ENCODE measurements at places on chromosomes 2 and 18.

GRCh38 chr18:3062798-3063680 is 50.1 kb upstream of the LPIN2 start:
- DNase-seq = peak; percentile 35

- DNase-seq = no peak
Observed at GRCh38 chr18:57210107-57210715, 63.3 kb downstream of the BOD1L2 start.

DNA sequence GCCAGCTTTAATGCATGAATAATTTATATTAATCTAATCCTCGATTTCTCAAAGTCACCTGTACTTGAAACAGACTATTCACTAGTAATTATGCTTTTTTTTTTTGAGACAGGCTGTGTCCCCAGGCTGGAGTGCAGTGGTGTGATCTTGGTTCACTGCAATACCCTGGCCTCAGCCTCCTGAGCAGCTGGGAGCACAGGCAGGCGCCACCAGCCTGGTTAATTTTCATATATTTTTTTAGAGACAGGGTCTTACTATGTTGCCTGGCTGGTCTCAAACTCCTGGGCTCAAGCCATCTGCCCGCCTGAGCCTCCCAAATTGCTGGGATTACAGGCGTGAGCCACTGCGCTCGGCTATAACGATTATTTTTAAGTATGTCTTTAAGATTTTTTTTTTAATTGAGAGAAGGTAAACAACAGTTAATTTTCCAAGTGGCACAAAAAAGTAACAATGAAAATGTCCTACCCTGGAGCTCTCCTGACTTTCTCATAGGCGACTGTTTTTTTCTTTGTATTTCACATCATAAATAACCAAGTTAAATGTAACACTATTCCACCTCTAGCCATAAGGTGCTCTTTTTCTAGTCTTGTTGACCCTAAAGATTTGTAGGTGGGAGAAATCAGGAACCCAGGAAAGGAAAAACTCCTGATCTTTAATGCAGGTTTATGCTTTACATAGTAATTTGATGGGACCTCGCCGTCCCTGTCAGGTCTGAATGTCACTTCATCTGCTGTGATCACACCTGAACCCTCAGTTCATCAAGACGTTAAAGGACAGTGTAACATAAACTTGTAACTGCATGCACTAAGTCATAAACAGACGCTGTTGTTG is 1.3 kb upstream of the ANKRD12 start:
- no peak for DNase-seq

DNA sequence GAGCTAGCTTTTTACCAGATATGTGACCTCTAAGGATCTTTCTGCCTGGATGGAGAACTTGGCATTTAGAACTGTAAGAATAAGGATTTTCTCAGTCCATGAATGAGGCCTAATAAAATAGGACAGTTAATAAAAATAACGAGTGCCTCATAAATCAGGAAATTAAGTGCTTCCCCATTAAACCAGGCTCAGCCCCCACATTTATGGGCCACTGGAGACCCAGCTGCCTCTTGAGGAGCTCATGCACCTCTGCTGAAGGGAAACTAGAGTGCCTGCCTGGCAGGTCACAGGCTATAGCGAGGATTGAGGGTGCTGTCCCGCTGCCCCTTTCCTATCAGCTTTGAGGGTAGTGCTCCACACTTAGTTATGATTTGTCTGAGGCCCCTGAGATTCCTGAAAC is 158.0 kb downstream of the ALK start:
- DNase-seq = no peak

DNA sequence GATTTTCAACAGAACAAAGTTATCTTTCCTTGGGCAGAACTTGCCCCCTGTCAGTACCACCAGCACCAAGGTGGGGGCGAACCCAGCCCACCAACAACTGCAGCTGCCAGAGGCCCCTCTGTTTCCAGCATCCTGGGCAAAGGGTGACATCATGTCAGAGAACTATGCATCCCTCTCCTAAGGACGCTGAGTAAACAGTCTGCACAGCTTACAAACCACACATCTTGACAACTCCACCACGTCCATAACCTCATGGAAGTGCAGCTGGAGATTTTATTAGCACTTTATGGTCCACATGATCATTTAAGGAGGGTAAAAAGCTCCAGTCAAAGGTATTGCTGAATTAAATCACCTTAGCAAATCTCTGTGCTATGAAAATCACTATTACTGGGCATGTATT is 40.4 kb downstream of the PIEZO2 start:
- no peak for DNase-seq

DNA sequence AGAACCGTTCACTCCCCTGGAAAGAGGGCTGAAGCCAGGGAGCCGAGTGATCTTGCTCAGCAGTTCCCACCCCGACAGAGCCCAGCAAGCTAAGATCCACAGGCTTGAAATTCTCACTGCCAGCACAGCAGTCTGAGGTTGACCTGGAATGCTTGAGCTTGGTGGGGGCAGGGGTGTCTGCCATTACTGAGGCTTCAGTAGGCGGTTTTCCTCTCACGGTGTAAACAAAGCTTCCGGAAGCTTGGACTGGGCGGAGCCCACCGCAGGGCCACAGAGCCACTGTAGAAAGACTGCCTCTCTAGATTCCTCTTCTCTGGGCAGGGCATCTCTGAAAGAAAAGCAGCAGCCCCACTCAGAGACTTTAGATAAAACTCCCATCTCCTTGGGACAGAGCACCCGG is 180.8 kb downstream of the WDR7 start:
- DNase-seq = no peak

DNA sequence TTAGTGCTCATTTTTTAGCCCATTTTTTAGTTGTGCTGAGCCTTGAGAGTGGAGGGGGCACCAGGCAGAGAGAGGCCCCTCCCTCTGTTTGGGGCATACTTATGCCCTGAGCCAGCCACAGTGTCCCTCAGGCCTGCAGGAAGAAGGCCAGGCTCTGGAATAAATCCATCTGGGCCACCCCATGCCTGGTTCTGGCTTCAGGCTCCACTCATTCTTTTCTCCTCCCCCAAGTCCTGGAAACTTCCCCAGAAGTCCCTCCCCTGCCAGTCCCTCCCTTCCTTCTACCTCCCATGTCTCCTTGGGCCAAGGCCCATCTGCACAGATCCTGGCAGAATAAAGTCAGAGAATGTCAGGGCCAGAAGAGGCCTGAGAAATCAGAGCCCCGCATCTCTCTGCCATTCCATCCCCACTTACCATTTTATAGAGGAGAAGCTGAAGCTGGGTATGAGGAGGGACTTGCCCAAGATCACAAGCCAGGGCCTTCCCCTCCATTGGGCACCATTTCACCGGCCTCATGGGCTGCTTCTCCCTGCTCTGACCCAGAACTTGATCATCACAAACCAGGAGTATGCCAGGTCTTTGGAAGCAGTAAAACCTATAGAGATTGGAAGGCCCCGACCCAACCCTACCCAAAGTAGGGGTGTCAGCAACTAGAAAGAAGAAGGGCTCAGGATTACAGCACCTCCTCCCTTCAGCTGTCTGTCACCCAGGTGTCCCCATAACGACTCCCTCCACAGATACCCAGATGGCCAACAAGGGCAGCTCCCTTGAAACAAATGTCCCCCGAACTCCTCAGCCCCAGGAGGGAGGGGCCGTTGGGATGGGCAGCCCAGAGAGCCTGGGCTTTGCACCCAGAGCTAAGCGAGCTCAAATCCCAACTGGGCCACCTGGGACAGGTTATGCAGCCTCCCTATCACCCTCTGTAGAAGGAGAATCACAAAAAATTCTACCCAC is 108.4 kb downstream of the POLR1A start:
- no peak for DNase-seq

DNA sequence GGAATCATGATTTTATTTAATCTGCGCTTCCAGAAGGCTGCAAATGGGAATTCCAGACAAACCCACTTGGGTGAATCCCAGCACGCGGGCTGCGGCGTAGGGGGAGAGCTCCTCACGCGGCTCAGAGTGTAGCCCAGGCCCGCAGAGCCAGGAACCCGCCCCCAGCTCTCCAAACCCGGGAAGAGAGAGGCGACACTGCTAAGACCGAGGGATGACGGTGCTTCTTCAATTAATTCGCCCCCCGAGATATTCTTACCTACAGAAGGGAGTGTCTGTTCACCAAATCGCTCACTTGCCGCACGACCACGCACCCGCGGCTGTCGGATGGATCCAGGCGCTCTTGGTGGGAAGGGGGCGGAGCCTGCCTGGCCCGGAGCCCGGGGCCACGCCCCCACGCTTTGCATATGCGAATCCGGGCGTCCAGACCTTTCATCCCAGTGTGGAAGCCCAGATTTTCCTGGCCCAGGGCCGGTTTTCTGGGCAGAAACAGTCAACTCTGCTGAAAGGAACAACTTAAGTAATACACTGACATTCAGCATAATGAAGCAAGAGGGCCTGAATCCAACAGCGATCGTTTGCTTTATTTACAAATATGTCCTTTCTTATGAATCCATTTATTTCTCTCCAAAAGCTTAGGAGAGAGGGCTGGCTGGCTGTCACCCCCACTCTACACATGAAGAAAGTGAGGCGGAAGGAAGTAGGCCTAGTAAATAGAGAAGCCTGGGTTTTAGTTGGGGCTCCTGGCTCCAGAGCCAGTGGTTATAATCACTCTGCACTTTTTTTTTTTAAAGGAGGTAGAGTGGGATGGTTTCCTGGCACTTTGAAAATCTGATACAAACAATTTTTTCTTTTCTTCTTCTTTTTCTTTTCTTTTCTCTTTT is at the start of gene SLC19A3:
TSS of gene SLC19A3 (minus strand) at position 342 of the 881 bp plus-strand sequence. CDS start 15,710 bp downstream, outside the sequence.
- no peak for DNase-seq

DNA sequence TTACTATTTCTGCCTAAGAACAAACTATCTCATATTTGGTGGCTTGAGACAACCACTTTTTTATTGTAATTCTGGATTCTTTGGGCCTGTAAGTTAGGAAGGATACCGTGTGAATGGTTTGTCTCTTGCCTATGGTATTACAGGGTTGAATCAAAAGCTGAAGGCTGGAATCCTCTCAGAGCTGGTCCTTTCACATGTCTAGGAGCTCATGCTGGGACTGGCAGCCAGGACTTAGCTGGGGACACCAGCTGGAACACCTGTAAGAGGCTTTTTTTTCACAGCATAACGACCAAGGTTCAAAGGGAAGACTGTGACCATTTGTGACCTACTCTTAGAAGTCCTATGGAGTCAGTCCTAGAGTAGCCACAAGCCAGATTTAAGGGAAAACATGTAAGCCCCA is 226.3 kb downstream of the ZNF804A start:
- DNase-seq = no peak

DNA sequence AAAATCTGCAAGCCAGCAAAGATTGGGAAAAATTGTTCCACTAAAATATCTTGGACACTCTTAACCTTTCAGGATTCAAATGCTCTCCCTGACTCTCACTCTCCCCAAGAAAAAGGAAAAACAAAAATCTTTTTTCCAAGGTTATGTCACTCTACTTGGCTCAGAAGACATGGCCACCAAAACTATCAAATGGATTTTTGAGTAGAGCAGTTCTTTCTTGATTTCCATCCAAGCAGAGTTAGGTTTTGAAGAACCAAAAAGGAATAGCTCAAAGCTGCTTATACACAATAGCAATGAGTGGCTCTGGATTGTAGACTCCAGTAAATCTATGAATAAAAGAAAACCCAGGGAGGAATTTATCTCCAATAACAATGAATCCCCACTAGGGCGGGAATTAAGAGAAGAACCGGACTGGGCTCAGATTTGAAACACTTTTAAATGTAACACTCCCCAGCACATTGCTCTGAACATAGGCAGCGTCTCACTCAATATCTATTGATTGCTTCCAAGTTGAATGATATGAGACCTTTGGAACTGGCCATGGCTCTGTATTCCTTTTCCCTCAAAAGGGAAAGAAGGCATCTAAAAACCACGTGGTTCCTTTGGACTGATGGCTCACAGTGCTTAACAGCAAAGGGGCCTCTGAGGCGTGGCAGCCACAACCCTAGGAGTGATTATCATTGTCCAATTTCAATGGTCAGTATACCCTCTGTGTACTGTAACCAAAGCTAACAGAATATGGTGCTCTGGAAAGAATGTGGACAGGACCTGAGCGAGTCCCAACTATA is 68.3 kb downstream of the SPRED2 start:
- no peak for DNase-seq

DNA sequence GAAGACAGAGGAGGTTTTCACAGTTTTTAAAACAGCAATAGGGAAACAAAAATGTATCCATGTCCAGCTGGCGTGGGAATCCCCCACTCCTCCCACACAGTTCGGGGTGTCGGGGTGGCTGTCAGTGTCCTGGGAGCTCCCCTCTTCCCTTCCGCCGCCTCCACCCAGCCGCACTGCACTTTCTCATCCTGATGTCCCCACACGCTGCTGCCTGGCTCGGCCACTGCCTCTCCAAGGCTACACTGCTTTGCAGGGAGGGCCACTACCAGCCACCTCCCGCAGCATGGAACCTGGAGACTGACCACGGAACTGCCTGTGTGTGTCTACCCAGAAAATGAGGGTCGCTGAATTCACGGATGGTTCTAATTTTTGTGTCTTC is 138.7 kb upstream of the CTDP1 start:
- no peak for DNase-seq

DNA sequence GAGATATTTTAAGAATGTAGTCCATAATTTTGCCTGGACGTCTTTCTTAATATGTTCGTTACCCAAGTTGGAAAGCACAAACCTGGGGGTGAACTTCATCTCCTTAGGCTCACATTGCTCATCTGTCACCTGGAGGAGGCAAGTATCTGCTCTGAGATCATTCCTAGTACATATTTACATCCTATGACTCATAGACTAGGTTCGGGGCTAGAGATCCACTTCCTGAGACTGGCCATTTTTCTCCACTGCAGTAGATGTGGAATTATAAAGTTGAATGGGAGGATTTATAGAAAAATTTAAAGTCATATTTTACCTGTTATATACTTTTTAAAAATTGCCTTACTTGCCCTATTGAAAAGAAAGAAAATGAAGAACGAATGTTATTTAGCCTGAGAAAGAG is 77.5 kb upstream of the PROKR1 start:
- no peak for DNase-seq

DNA sequence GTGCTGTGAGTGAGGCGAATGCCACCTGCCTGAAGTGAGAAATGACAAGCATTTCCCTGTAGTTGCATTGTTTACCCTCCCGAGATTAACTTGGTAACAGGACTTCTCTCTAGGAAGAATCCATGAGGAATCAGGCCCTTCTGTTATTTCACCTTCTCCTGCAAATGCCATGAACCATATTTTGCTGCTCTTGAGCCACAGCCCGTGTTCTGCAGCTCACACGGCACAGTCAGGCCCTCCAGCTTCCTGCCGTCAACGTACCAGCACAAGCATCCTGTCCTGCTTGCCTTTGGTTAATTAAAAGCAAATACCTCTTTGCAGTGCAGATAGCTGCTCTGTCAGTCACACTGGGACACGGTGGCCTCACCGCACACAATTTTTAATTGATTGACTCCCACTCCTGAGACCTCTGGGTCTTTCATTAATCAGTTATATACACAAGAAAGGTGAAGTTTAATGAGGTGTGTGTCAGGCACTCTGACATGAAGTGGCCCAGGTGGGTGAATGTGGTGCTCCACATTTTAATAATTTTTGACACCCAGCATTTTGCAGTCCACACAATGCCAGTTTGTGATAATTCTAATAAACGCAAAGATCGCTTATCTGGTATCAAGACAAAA is 95.3 kb upstream of the ASB18 start:
- DNase-seq = no peak

DNA sequence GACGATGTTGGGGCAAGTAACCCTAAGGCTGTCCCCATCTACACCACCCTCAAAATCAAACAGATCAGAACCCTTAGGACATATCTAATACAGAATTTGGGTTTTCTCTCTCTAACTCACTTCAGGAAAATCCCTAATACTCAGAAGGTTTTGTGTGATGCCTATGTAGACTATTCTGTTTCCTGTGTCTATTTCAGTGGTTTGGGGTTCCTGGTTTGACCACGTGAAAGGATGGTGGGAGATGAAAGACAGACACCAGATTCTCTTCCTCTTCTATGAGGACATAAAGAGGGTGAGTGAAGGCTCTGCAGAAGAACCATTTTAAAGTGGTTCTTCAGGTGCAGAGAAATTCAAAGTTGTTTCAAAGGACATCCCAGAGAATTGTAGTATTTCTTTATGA is 16.3 kb downstream of the SULT1C2 start:
- no peak for DNase-seq
